Stimulated activated CD4-positive, alpha-beta T cell treated with anti-CD3 and anti-CD28 coated beads, Interleukin-12 subunit alpha, Interleukin-12 subunit beta, amount 100 ng/mL, for 24 hours (primary cell): ENCODE measurements at places on chromosomes 11 and 22.

DNA sequence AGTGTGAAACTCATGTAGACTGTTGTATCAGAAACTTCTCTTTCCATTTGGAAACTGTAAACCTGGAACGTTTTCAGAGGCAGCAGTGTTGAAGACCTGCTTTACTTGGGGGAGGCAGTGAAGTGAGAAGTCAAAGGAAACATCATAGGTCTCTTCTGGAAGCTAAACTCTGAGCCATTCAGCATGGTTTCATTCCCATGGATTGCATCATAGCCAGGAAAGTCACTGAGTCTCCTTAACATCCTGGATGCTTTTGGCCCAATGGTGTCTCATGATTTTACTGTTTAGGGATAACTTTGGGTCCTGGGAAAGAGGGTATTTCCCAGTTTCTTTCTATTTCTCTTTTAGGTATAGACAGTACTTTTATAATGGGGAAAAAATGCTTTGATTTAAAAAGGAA is 153.2 kb upstream of the E2F8 start:
- no peak for DNase-seq

DNA sequence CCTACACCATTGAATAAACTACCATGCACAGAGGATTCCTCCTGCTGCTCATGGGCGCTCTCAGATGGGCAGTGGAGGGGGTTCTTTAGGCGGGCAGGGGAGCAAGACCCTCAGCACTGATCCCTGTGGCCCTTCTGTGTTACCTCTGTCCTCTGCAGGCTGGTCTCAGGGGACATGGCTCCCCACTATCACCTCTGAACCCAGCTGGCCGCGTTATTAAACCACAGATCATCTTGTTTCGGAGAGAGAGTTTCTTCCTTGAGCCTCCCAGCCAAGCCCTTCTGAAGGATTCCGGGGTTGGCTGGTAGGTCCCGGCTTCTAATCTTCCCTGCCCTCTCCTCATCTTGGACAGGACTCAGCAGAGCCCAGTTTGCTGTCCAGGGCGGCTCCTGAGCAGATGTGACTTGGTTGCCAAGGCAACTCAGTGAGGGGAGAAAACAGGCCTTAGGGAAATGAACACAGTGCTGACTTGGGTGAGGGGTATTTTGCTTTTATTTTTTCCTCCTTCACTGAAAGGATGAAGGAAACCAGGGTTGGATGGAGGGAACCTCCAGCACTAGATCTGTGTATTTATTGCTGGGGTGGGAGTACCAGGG is 13.3 kb downstream of the APOL3 start:
- DNase-seq: no peak

GRCh38 chr22:35986088-35986487 is 42.5 kb downstream of the RBFOX2 start:
- DNase-seq: no peak

GRCh38 chr11:118670063-118670462 is 9.4 kb downstream of the TREH start:
- DNase-seq: no peak

- no peak for DNase-seq
Observed at GRCh38 chr11:102831489-102832440, 11.6 kb downstream of the MMP3 start.

DNA sequence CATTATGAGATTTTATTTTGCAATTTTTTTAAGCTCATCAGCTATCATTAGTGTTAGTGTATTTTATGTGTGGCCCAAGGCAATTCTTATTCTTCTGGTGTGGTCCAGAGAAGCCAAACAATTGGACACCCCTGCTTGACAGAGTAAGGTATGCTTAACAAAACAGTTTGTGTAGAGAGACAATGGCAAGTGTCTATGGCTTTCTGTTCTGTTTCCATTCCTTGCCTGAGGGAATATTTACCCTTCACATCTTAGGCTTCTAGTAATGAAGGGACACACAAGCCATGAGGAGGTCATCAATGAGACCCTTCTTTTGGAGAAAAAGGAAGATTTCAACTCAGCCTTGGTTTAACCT is 1278.4 kb upstream of the TENM4 start:
- DNase-seq: no peak

DNA sequence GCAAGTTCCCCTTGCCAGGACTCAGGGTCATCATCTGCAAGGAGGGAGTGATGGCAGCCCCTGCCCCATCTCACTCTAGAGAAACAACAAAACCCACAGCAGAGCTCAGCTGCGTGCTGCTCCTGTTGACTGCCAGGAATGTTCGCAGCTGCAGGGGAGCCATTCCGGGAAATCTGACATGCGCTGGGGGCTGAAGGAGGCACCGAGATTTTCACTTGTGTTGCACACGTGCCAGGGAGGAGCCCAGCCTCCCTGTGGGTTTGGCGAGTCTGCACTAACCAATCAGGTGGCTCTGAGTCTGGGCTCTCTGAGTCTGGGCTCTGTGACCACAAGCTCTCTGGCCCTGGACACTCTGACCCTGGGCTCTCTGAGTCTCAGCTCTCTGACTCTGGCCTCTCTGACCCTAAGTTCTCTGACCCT is 10.5 kb downstream of the FGF3 start:
- no peak for DNase-seq

DNA sequence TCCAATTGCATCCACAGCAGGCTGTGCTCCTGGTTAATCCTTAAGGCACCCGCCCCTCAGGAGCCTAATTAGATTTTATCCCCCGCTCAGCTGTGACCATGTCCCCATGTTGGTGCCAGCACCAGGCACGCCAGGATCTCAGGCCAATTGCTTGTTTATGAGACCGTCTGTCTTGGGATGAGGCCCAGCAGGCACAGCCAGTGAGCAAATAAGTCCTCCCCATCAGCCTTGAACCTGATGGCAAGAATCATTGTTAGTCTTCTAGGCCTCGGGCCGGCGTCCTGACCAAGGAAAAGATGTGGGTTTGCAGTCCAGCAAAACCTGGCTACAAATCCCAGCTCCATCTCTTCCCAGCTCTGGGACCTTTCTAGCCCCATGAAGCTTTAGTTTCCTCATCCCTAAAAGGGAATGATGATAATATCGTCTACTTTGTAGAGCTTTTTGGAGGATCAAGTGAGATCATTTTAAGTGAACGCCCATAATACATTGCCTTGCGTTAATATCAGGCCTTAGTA is 57.3 kb downstream of the TP53I11 start:
- DNase-seq: no peak

DNA sequence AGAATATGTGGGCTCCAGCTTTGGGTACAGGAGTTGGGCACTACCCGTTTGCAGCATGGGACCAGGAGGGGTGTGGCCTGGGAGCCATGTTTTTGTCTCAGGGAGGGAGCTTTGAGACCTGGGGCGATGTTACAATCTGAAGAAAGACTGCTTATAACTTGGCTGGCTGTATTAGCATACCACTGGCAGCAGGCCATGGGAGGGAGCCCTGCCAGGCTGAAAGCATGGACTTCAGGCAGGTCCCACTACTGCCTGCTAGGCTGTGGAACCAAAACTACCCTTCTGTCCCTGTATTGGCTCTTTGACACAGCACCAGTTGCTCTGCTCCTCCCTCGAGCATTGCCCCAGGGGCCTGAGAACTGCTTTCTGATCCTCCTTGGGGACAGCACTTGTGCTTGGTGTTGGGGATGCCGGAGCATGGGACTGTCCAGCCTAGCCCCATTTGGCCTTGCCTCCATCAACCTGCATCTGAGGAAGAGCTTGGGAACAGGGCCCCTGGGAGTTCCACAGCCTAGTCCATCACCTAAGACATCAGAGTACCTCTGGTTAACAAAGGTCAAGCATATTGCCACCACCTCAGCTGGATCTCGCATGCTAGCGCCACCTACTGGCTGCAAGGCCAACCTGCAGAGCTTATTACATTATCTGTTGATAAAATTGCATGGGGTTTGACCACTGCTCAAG is 217.4 kb downstream of the SBF2 start:
- DNase-seq: no peak

DNA sequence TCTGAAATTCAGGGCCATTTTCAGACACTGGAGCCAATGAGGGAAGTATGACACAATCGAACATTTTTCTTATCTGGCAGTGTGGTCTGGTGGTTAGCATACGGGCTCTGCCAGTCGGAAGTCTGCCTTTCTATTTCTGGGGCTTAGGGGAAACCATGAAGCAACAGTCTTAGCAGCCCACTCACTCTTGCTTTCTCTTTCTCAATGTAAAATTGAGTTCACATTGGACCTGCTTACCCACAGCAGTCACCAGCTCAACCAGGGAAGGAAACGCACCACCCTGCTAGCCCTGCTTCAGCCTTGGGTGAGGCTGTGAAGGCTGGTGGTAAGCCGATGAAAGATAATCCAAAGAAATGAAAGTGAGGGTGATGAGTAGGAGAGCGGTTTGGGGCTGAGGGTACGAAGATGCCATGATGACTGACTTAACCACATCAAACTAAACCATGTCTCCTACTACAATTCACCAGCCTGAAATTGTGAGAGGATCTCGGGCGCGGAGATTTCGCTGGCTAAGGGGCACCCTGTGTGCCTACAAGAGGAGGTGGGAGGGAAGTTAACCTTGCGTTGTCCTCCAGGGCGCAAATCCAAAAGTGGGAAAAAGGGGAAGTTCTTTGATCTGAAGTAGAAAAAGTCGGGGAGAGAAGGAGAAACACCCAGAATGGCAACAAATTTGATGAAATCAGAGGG is 2.0 kb upstream of the LMO2 start:
- peak; percentile 65 for DNase-seq

GRCh38 chr11:18371279-18371678 is 23.1 kb upstream of the LDHA start:
- DNase-seq: no peak

- DNase-seq: no peak
Observed at GRCh38 chr11:8775734-8776133, 93.1 kb downstream of the RPL27A start.

- DNase-seq: no peak
Observed at GRCh38 chr11:40882301-40882700, 577.2 kb downstream of the LRRC4C start.

GRCh38 chr11:88692306-88693086 is 355.0 kb upstream of the CTSC start:
- DNase-seq: no peak

DNA sequence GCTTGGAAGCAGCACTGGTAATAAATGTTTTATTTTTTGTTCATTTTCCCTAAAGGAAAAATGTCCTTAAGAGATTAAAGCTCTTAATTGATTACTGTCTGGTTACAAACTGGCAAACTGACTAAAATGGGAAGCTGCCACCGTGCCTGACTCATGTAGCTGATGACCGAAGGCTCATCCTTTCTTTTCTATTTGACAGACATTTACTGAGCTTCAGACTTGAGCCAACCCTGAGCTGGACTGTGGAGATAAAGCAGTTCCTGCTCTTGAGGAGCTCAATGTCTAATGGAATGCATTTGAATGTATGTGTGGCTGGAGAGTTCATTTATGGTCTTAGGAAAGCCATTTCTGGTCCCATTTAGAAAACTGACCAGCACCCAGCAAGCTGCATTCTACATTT is 91.3 kb downstream of the RNF169 start:
- no peak for DNase-seq

- no peak for DNase-seq
Observed at GRCh38 chr11:34586488-34587281, 34.2 kb upstream of the EHF start.

- DNase-seq: no peak
Observed at GRCh38 chr11:42906226-42906625, 405.6 kb upstream of the API5 start.
